Fibroblast of skin of scalp (primary cell): ENCODE measurements at places on chromosomes 1 and 21.

- peak; percentile 92 for DNase-seq
Measured at GRCh38 chr1:211126622-211127021, 7.3 kb downstream of the KCNH1 start.

DNA sequence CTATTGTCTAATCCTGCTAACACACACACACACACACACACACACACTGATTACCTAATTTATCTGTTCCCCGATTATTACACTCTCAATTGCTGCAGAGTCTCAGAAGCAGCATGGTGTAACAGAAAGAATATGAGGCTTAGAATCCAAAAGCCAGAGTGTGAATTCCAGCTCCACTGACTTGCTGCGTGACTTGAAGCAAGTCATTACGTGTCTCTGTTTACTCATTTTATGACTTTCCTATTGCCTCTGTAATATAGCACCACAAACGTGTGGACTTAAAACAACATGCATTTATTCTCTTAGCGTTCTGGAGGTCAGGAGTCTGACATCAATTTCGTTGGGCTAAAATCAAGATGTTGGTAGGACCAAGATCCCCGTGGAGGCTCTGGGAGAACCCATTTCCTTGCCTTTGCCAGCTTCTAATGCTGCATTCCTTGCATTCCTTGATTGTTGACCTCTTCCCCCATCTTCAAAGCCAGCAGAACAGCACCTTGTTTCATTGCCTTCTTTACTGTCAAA lies 55.9 kb upstream of the ATP5PO start:
- peak; percentile 76 for DNase-seq

- DNase-seq = no peak
Measured at GRCh38 chr1:154276797-154277196, 4.4 kb downstream of the HAX1 start.

GRCh38 chr1:66413136-66413837 lies 120.7 kb upstream of the SGIP1 start:
- no peak for DNase-seq

DNA sequence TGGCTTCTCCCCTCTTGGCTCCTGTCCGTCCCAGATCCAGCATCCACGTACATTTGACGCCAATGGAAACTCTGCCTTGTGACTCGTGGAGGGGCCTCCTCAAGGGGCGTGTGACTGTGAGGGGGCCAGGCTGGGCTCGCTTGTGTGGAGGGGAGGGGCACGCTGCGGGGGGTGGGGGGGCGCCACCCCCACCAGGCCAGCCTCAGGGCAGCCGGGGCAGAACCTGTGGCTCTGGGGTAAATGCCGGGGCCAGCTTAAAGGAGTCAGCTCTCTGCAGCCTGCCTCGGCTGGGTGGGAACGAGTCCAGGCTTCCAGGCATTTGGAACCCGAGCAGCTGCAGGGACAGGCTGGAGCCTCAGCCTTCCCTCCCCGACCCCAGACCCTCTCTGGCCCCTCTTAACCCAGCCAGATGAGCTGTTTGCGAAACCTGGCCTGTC lies 94.1 kb downstream of the SIK1 start:
- DNase-seq = no peak

DNA sequence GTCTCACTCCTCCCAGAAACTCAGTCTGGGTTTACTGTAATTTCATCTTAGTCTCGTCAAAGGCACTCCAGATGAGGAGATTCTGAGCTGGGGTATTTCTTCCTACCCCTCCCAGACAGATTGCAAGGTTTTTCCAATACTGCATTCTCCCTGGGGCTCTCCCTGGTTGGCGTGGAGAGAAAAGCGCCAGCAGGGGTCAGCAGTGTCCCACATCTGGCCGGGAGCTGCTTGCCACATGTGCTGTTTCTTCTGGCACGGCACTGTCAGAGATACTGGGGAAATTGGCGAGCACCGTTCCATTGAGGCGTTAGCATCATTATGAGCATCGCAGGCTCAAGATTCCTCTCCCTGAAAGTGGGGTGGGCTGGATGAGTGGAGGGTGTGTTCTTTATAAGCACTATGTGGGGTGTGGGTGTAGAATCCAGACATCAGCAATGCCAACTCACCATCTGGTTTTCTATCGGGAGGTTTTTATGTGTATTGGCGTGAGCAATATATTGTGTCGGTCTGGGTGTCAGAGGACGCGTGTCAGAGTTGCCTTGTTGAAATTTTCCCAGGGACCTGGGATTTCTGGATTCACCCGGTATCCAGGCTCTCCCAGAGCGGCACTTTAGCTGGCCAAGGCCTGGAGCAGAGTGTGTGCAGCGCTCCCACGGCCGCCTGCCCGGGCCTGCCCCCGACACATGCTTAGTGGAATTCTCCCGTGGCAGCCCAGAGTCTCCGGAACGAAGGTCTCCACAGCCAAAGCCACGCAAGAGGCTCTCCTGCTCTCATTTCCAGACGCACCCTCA lies 8.0 kb upstream of the NAV1 start:
- peak; percentile 92 for DNase-seq

DNA sequence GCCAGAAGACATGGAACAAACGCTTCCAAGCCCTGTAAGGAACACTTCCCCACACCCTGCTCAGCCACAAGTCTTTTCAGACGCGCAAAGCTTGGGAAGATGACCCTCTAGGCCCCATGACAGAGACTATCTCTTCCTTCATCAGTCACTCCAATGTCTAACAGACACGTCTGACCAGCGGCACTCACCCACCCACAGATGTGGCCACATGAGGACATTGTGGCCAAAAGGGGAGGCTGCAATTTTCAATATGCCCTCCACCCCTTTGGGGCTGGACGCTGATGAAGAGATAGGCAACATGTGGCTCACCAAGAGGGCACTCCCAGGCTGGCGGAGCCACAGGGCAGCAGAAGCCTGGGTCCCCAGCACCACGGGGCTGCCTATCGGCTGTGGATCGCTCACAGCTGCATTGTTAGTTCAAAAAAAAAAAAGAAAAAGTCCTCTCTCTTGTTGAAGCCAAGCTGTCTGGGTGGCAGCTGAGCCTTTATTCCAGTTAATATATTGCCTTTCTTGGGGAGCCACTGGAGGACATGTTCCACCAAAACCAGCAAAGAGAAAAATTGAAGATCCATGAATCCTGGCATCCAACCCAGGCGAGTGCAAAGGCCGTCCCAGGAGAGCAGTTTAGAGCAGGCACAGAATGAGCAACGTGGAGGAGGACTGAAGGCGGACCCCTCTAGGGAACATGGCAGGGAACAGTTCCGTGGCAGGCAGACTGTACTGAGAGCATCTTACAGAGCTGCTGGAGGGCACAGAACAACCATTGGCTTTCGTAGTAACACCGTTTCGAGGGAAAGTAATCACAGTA lies 52.7 kb upstream of the GPR153 start:
- DNase-seq = no peak

GRCh38 chr1:179702946-179703539 lies 40.0 kb upstream of the FAM163A start:
- DNase-seq = no peak

DNA sequence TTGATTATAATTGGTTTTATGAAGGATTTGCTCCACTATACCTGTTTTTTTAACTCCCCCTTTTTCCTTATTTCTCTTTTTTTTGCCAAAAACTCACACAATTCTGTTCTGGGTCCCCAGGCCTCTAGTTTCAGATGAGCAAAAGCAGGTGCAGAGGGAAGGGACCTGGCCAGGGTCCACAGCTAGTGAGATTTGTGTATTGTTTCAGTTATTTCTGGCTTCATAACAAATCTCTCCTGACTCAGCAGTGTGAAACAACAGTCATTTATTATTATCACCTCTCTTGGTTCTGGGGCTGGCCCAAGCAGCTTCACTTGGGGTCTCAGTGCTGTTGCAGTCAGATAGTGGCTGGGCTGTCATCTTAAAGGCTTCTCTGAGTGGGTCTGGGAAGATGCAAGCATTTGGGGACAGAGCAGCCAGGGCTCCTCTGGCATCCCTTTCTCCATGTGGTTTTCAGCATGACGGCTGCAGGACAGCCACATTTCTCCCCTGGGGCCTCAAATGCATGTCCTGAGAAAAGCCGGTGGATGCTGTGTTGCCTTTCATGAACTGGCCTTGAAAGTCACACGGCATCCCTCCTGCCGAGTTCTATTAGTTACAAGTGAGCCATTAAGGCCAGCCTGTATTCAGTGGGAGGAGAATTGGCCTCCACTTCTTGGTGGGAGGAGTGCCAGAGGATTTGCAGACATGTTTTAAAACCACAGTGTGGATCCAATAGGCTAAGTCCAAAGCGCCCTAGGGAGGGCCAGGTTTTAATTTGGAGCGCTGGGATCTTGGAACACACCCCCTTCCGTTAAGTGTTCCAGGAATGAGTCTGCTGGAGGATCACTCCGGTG lies 137.1 kb downstream of the CAMTA1 start:
- peak; percentile 85 for DNase-seq

DNA sequence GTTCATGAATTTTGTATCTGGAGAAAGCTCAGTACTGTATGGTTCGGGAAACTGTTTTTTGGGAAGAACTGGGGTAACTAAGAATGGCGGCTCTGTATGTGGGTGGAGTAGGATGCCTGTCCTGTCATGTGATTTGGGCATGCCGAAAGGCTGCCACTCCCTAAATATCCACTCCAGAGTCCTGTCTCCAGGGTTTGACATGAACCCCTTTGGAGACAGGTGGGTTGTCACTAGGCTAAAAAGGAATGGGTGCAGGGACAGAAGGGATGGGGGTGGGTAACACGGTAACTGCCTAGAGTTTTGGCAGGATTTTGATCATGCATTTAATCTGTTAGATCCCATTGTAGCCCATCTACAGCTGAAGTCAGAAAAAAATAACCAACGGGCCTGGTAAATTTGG lies 150.1 kb downstream of the KCNJ6 start:
- no peak for DNase-seq

- DNase-seq = peak; percentile 5
Measured at GRCh38 chr1:88549536-88549935, 134.5 kb upstream of the PKN2 start.

DNA sequence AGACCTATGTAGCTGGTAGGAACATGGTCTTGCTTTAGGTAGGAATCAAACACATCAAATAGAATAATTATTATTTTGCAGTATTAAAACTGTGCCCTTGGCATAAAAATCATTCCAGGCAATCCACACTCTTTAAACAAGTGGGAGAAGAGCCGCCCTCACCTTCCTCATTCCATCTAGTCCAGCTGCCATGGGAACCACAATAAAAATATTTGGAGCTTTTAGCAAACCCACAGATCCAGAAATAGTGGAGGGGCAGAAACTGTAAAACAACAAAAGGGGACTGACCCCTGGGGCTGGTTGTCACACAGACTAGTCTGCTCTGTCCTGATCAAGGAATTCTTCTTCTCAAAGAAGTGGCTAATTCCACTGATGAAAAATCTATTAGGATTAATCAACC lies 61.6 kb downstream of the PTPRC start:
- peak; percentile 21 for DNase-seq

DNA sequence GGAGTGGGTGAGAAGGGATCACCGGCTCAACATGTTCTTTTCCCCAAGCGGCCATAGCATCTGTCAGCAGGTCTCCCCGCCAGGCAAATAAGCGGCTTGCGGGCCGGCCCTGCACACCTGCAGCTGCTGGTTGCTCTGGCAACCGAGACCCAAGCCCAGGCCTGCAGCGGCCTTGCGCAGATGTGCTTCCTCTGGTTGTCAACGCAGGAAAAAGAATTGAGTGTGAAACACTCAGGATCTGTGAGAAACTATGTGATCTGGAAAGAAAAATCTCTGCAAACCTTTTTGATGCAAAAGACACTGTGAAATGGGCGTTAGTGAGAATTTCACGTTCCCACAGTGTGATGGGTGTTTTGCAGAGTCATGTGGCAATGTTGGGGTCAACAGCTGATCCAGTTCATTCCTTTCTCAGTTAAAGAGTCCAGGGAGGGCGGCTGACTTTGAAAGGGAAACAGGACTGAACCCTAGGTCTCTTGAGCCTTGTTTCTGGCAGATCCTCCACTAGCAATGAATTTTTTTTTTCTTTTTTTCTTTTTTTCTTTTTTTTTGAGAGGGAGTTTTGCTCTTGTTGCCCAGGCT lies 28.4 kb downstream of the TOMM20 start:
- DNase-seq = no peak

DNA sequence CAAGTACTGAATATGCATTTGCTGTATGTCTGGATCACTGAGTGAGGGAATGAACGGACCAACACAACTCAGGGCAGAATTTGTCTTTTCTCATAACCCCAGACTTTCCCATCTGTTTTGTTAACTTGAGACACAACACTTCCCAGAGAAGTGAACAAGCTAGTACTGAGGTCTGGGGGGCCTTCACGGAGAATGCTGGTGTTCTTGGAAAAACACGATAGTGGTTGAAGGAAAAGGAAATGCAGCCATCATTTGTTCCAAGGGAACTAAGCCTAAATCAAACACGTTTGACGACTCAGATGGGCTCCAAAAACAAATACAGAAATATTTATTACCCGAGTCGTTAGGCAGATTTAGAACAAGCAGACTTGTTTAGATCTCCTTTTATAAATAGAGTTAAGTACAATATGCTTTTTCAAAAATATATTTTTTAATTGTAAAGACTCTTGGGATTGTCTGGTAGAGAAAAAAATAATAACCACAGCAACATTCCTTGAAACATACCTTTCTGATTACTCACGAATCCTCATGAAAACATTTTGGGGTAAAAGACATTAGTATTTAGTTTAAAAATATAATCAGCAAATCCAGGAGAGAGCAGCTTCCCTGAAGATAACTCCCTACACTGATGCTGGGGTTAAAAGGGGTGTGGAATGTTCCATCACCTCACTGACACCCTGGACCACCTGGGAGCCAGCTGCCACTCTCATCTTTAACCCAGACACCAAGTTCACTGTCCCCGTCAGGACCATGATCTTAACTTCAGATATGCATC lies 427.7 kb upstream of the RUNX1 start:
- DNase-seq = peak; percentile 81

DNA sequence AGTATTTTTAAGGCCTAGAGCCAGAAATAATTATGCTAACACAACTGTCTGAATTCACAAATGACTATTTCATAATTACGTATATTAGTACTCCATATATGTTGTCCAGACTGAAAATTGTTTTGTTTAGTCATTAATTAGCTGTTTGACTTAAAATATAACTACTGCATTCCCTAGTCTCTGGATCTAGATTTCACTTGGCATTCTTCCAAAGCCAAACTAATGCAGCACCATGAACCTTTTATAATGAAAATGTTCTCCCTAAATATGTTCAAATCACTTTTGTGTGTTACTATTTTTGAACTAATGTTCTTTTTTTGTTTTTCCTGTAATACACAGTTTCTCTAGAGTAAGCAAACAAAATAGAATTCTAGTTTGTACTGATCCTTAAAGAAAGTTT lies 46.1 kb downstream of the CAMTA1 start:
- DNase-seq = peak; percentile 7

GRCh38 chr1:66729523-66729922 lies 22.7 kb upstream of the DYNLT5 start:
- DNase-seq = no peak

- peak; percentile 80 for DNase-seq
Measured at GRCh38 chr1:202009326-202010179, 834 bp upstream of the ELF3 start.

DNA sequence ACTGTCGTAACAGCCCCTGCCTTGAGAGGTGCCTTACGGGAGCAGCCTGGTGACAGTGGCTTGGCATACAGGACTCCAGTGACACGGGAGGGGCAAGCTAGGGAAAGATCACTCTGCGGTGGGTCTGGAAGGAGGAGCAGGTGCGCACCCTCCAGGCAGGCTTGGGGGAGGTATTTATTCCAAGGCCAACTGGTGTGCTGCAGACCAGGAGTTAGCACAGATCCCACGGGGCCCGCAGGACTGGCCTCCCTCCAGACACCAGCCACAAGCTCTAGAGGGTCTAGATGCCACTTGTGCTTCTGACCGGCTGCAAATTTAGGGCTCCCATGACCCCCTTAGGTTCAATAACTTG lies 22.1 kb downstream of the PSEN2 start:
- no peak for DNase-seq

GRCh38 chr1:57407928-57408327 lies 15.9 kb downstream of the DAB1 start:
- no peak for DNase-seq

- no peak for DNase-seq
Measured at GRCh38 chr1:195971589-195971988, 636.7 kb downstream of the KCNT2 start.
